ENCODE measurements at places on chromosomes 6 and 20. TPM values are rescaled to one million over a fixed set of nuclear protein-coding genes. Genes with fewer than 3 reads are reported as not detected.

DNA sequence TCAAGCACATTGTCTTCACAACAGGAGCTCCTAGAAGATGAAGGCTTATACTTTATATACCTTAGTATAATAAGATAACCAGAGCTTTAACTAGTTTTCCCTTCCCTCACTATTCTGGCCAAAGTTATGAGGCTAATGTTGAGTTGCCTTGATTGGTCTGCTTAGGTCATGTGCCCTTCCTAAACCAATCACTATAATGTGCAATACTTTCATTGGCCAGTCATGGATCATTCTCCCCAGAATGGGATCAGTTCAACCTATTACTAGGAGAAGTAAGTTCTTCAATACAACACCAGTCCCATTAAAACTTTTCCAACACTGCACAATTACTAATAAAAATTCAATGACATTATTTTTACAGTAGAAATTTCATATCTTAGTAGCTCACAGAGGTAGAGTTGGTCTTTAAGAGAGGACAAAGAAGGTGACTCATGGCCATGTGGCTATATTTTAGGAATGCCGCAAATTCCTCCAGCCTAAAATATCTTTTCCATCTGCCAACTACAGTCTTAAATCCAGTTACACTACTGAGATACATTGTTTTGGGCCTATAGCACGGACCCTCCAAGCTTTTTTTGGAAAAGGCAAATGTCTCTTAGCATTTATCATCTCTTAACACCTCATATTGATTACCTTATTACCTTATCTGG is 12.5 kb upstream of the POU3F2 start:
- DNase-seq, result no peak

DNA sequence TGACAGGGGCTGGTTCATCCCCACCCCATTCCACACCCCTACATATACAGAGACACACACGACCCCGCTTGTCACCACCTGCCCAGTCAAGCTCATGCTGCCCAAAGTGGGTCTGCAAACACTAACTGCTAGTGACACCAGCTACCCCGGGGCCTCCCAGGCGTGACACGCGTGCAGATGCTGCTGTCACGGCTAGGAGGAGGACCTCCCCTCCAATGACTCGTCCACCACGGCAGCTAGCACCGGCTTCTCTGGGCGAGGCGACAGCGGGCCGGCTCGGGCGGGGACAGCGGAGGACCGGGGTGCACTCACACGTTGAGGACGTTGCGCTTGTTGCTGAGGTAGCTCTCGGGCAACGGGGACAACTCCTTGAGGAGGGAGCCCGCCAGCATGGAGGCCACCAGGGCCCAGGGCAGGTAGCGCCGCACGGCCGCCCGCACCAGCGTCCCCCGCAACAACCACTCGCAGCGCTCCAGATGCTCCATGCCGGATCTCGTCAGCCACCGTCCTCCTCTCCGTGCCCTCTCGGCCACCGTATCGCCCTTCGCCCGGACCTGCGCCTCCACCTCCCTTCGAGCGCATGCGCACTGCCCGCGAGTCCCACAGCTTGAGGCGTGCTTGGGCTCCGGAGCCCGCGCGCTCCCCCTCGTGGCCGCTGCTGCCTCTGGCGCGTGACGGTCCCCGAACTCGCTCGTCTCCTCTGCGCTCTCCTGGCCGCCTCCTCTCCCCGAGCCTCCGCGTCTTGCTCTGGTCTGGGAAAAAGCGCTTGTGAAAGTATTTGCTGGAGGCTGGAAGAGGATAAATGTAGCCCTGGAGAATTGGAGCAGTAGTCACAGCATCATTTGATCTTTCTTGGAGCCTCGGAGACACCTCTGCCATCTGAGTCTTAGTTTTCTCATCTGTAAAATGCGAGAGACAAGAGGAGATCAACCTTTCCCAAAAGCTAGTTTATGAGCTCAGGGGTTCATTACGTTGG is at the start of gene FITM2:
TSS of gene FITM2 (minus strand) at position 539 of the 976 bp plus-strand sequence. CDS start at position 485, 54 bp downstream.
- peak; percentile 76 for DNase-seq

The MARCKS gene
- 112 TPM for total RNA-seq

GRCh38 chr6:19538096-19538495 is 299.1 kb upstream of the ID4 start:
- no peak for DNase-seq

DNA sequence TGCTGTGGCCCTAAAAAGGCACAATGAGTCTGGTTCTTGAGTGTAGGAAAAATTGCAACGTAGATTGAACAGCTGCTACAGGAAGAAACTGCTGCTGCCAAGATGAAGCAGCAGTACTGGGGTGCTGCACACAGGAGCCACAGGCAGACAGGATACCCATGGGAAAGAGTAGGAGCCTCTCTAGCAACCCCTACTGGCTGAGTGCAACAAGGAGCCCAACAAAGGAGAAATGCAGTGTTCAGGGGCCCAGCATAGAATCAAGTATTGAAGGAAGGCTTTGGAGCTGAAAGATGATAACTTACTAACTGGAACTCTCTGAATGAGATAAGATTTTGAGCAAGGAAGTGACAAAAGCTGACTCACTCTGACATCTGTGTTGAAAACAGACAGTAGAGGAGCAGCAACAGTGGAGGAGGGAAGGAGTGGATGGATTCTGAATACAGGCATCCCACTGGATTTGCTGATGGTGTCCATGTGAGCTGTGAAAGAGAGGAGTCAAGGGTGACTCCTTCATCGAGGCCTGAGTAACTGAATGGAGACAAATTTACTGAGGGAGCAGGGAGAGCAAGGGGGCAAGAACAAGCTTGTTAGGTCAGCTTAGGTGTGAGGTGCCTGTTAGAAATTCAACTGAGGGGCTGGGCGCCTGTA is 534.7 kb upstream of the JARID2 start:
- DNase-seq, result peak; percentile 37

DNA sequence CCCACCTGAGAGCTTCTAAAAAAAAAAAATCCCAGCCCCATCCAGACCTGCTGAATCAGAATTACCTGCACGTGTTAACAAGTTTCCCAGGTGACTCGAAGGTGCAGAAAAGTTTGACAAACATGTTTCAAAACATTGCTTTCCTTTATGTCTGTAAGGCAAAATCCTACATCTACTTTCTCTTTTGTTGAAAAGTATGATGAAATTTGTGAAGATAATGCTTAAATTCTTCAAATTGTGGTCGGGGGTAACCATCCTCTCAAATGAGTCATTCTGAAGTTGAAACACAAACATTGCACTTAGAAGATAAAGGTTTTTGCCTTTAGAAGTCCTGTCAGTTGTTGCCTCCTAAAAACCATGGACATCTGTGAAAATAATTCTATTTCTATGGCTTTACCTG is 429.7 kb downstream of the EPHA7 start:
- DNase-seq, result no peak

The ZBTB46 gene
- total RNA-seq, result 7.2 TPM

The PTGIS gene
- 2.7 TPM for total RNA-seq

DNA sequence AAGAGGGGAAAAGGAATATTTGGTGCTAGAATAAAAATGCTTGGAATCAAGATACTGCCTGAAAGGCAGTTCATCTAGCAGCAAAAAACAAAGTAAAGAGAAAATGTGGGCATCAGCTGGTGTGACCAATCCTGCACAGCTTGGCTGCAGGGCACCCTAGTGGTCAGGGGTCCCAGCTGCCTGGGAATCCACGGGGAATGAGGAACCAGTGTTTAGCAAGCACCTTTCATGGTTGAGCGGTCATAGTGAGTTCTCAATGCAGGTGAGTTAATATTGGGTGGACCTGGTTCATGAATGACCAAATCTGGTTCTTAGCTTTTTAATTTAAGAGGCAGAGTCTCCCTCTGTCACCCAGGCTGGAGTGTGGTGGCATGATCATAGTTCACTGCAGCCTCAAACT is 53.3 kb downstream of the CAP2 start:
- DNase-seq, result peak; percentile 38

GRCh38 chr20:17631576-17632319 is 50.3 kb downstream of the RRBP1 start:
- no peak for DNase-seq

- DNase-seq, result no peak
Observed at GRCh38 chr20:31538326-31538725, 24.1 kb downstream of the HM13 start.

DNA sequence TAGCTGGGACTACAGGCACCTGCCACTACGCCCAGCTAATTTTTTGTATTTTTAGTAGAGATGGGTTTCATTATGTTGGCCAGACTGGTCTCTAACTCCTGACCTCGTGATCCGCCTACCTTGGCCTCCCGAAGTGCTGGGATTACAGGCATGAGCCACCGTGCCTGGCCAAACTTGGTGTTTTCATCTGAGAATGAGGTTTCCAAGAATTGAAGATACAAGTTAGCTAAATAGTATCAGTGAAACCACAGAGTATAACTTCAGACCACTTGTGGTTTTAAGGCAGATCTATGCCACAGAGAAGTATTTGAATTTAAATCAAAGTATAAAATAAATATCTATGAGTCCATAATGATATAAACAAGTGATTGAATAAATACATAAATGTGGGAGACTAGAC is 70.1 kb downstream of the SLC16A10 start:
- DNase-seq, result no peak

All from kidney epithelial cell (primary cell).